ENCODE measurements at places on chromosomes 11 and 22.

GRCh38 chr11:81941998-81942397 is 791.7 kb downstream of the FAM181B start:
- no peaks in the 10 kb centered on the region for H3K36me3 ChIP-seq
- H3K4me3 ChIP-seq, result no peak overlapping the region
- H3K27me3 ChIP-seq, result no peaks in the 10 kb centered on the region
- no peaks in the 10 kb centered on the region for H3K4me1 ChIP-seq

DNA sequence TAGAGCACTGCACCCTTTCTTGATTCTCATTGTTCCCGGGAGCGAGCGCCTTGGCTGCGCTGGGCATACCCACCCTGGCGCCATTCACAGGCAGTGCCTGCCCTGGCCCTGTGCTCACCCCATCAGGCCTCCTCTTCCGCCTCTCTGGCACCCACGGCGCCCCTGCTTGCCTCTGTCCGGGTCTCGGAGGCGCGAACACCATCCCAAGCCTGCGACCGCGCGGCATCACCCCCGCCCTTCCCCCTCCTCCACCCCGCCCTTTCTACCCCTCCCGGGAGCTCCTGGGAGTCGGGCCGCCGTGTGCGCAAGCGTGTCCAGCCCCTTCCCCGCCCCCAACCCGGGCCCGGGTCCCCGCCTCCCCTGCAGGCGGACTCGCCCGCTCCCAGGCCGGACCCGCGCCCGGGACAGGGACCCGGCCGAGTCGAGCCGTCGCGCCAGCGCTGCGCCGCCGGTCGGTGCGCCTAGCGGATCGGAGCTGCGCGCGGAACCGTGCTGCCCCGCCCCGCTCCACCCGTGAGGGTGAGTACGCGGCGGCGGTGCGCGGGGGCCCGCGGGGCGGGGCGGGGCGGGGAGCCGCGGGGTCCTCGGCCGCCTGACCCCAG is at the start of gene ST3GAL4:
Gene ST3GAL4, plus strand, starts transcription at position 363 of the 602 bp plus-strand sequence. CDS start 50,470 bp downstream, outside the sequence.
- peaks cover 44% of the 10 kb centered on the region for H3K4me1 ChIP-seq
- H3K27me3 ChIP-seq, result no peaks in the 10 kb centered on the region
- H3K27ac ChIP-seq, result peak within 1 kb of the TSS; percentile 34

DNA sequence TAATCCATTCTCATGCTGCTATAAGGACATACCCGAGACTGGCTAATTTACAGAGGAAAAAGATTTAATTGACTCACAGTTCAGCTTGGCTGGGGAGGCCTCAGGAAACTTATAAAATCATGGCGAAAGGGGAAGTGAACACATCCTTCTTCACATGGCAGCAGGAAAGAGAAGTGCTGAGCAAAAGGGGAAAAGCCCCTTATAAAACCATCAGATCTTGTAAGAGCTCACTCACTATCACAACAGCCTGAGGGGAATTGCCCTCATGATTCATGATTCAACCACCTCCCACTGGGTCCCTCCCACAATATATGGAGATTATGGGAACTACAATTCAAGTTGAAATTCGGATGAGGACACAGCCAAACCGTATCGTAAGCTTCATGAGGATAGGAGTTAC is 3.8 kb upstream of the CYB5R2 start:
- no peak for DNase-seq
- no peak overlapping the region for H3K27ac ChIP-seq
- H3K4me3 ChIP-seq, result no peak overlapping the region
- no peaks in the 10 kb centered on the region for H3K36me3 ChIP-seq
- peaks cover 32% of the 10 kb centered on the region for H3K27me3 ChIP-seq
- no peaks in the 10 kb centered on the region for H3K4me1 ChIP-seq

DNA sequence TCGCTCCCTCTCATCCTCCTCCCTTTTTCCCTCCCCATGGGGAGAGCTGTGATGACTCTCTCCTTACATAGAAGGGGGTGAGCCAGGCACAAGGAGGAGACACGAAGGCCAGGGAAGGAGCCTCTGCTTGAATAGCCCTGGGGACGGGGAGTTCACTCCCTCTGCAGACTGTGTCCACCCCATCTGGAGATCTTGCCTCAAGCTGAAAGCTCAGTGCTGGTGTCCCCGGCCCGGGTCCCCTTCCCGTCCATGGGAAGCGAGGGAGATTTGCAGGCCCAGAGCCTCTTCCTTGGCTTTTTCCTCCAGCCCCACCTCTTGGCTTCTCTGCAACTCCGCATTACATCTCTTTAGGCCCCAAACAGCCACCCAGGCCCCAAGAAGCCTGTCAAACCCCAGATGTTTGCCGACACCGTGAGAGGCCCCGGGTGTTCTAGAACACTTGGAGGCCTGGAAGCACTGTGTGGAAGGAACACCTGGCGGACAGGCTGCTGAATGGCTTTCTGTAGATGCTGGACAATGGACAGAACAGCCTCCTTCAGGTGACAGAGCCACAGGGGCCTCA is 32.3 kb downstream of the LINC01488 start:
- no peak overlapping the region for H3K27ac ChIP-seq
- H3K4me3 ChIP-seq, result no peak overlapping the region
- H3K27me3 ChIP-seq, result no peaks in the 10 kb centered on the region
- H3K4me1 ChIP-seq, result no peaks in the 10 kb centered on the region
- H3K36me3 ChIP-seq, result no peaks in the 10 kb centered on the region

DNA sequence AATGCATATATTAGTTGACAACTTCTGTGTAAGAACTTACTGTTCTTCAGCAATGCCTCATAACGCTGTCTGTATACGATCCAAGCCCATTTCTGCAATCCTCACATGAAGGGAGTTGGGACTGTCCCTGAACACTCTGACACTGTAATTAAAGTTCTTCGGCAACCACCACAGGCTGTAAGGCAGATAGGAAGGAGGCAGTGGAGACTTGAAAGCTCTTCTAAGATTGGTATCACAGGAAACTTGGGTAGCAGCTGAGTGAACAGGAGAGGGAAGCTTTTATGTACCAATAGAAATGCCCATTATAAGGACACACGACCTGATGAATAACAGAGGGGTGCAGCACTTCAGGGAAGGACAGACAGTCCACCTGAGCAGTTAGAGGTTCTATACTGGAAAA is 12.0 kb upstream of the GAB2 start:
- H3K4me3 ChIP-seq, result no peak overlapping the region
- no peaks in the 10 kb centered on the region for H3K27me3 ChIP-seq
- H3K4me1 ChIP-seq, result peaks cover 28% of the 10 kb centered on the region
- no peaks in the 10 kb centered on the region for H3K36me3 ChIP-seq
- DNase-seq, result no peak

DNA sequence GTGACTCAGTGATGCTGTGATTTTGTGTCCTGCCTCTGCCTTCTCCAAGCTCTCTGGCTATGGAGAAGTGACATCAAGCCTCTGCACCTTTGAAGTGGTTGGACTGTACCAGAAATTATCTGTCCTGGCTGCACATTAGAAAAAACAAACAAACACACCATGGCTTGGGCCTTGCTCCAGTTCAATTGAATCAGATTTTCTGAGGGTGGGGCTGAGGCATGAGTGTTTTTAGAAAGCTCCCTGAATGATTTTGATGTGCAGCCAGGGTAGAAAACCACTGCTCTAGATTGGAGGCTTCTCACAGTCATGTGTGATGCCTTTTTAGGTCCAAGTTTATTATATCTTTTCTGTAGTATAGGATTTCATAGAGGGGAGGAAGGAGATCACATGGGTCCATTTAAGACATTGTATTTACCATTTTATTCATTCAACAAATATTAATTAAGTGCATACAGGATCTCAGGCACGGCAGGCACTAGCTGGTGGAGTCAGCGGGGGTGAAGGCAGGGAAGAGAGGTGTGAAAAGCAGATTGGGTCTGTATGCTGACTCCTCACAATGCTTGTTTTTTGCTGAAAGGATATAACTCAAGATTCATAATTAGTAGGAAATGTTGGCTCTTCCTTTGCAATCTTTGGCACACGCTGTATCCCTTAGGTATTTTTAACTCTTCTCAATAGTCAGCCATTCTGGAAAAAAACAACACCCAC is 7.1 kb upstream of the VSTM5 start:
- DNase-seq, result no peak
- H3K27ac ChIP-seq, result no peak overlapping the region
- no peaks in the 10 kb centered on the region for H3K4me1 ChIP-seq
- no peak overlapping the region for H3K4me3 ChIP-seq

DNA sequence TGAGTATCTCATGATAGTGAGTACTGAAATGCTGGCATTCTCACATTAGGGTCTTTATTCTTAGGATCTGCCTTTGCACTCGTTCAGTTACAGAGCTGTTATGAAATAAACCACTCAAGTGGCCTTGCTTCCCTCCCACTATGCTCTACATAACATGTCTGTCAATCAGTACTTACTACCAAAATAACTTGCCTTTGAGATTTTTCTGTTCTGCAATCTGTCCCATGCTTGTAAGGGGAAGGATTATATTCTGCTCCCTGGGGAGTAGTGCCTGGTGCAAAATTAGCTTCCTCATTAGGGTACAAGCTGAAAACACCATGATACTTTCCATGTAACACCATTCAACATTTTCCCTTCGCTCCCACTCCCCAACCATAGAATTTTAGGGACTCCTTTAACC is 1.9 kb upstream of the GRAP2 start:
- H3K27ac ChIP-seq, result peak overlapping the region; percentile 48
- DNase-seq, result no peak
- H3K36me3 ChIP-seq, result no peaks in the 10 kb centered on the region
- no peak overlapping the region for H3K4me3 ChIP-seq
- peaks cover 46% of the 10 kb centered on the region for H3K4me1 ChIP-seq

GRCh38 chr11:1327064-1327460 is 17.6 kb upstream of the TOLLIP start:
- H3K27me3 ChIP-seq, result peaks cover 3% of the 10 kb centered on the region
- H3K4me3 ChIP-seq, result no peak overlapping the region
- no peaks in the 10 kb centered on the region for H3K4me1 ChIP-seq
- no peak overlapping the region for H3K27ac ChIP-seq

GRCh38 chr11:134069426-134070341 is 812 bp downstream of the JAM3 start:
- no peak overlapping the region for H3K27ac ChIP-seq
- peaks cover 9% of the 10 kb centered on the region for H3K4me1 ChIP-seq
- no peak for DNase-seq
- peaks cover 2% of the 10 kb centered on the region for H3K27me3 ChIP-seq

- peaks cover 25% of the 10 kb centered on the region for H3K4me1 ChIP-seq
- no peak for DNase-seq
- H3K36me3 ChIP-seq, result no peaks in the 10 kb centered on the region
- H3K4me3 ChIP-seq, result no peak overlapping the region
- peaks cover 10% of the 10 kb centered on the region for H3K27me3 ChIP-seq
- H3K27ac ChIP-seq, result no peak overlapping the region
These were observed 6.2 kb upstream of the PLXNB2 start for GRCh38 chr22:50313600-50313999.

DNA sequence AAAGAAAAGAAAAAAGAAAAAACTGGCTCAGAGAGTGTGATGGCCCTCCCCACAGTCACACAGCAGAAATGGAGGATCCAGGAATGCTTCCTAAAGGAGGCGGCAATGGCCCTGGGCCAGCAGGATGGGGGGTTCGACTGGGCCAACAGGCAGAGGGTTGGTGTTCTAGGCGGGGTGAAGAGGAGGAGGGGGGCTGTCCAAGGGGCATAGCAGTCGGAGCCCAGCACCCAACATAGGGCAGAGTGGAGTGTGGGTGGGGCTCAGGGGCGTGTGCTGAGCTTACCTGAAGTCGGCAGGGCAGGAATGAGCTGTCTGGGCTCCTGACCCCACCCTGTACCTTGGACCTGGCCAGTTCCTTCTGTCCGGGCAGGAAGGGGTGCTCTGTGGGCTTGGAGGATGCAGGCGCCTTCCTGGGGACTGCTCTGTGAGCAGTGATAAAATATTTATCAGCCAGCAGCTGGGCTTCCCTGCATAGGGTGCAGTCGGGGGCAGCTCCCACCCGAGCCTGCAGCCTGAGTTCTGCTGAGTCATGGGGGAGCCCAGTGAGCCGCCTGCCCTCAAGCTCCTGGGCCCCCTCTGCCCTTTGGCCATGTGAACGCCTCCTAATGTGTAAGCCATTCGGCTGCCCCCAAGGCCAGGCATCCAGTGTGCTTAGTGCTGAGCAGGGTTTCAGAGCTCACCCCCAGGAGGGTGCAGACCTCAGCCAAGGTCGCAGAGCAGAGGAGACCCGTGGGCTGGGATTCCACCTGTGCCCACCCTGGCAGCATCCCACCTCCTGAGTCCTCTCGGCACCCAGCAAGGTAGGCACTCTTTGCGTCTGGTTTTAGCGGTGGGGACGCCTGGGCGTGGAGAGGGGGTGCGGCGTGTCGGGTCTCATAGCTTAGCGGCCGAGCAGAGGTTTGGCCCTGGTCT is 25.3 kb upstream of the PRR5 start:
- H3K4me1 ChIP-seq, result peaks cover 23% of the 10 kb centered on the region
- H3K36me3 ChIP-seq, result no peaks in the 10 kb centered on the region
- H3K4me3 ChIP-seq, result no peak overlapping the region

DNA sequence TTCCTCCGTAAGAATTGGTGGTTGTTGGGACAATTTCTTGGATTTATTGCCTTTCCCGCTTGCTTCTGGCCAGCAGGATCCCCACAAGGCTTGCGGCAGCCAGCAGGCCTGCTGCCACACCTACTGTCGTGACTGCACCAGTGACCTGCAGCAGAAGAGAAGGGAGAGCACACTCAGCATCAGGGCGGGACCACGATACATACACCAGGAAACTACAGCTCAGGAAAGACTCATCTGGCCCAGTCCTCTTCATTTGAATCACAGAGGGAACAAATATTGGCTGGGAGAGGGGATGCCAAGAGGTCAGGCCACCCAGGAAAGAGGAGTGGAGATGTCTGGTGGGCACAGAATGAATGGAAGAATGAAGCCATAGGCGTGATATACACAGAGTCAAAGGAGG is 10.3 kb downstream of the PLAAT2 start:
- H3K4me3 ChIP-seq, result no peak overlapping the region
- H3K36me3 ChIP-seq, result peaks cover 2% of the 10 kb centered on the region
